Mammary epithelial cell (primary cell): ENCODE measurements at places on chromosomes 4 and X. TPM values are rescaled to one million over a fixed set of nuclear protein-coding genes. Genes with fewer than 3 reads are reported as not detected.

GRCh38 chrX:70132877-70133302, 357 bp upstream of the IGBP1 start:
- DNase-seq: peak; percentile 7

- no peak for DNase-seq
These were observed 1.5 kb downstream of the P2RY8 start for GRCh38 chrX:1535241-1536041.

- DNase-seq: no peak
These were observed 57.5 kb downstream of the DCX start for GRCh38 chrX:111354496-111354895.

GRCh38 chrX:129359269-129359668, 164.0 kb downstream of the SMARCA1 start:
- DNase-seq: peak; percentile 7

Gene DUX4
- not detected for polyA plus RNA-seq

DNA sequence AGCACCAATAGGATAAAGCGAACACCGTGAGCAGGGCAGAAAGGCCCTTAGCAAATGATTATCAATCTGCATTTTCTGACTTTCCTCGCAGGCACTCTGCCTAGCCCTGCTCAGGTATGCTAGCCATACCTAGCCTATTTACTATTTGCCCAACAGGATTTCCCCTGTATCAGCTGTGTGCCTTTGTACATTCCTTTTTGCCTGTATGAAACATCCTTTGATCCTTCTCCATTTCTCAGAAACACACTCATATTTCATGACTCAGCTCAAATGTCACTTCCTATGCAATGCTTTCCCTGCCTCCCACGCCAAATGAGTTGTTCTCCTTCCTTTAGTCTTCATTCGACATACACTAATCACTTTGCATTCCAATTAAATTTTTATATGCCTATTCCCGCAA, 37.2 kb downstream of the PCDH7 start:
- DNase-seq: peak; percentile 95

GRCh38 chr4:40340030-40340429, 4.9 kb downstream of the CHRNA9 start:
- peak; percentile 31 for DNase-seq

Gene FGG
- polyA plus RNA-seq: 0.08 TPM

GRCh38 chr4:107685740-107686139, 34.3 kb downstream of the PAPSS1 start:
- peak; percentile 30 for DNase-seq

GRCh38 chr4:169993531-169993930, 32.7 kb downstream of the MFAP3L start:
- no peak for DNase-seq

- DNase-seq: peak; percentile 53
These were observed 184.7 kb upstream of the ZCCHC13 start for GRCh38 chrX:74119016-74119910.
